ENCODE measurements at places on chromosomes 1 and 21.

GRCh38 chr1:84121360-84121759, 22.7 kb upstream of the PRKACB start:
- no peak for DNase-seq

DNA sequence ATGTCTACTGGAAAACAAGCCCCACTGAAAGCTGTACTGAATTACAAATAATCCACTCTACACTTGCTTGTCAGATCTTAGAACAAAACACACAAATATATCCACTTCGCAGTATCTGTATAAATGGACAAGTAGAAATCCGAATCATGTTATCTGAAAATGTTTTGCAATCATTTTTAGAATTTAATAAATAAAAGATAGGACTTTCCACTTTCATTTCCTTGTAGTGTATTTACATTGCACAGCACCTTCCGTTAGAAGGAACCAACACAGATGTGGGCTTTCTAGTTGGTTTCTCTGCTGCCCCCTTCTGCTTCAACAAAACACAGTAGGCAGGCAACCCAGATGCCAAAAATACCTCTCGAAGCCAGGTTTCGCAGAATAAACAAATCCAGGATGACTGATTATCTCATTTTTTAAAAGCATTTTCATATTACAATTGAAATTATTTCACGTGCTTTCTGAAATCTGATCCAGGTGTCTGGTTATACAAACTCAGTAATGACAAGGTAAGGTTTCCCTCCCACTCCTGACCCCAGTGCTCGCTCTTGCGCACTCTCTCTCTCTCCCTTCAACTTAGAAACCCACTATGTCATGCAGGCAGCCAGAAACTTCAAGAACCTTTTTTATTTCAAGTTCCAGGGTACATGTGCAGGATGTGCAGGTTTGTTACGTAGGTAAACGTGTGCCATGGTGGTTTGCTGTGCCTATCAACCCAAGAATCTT, 389.9 kb downstream of the SMYD3 start:
- DNase-seq, result peak; percentile 6

DNA sequence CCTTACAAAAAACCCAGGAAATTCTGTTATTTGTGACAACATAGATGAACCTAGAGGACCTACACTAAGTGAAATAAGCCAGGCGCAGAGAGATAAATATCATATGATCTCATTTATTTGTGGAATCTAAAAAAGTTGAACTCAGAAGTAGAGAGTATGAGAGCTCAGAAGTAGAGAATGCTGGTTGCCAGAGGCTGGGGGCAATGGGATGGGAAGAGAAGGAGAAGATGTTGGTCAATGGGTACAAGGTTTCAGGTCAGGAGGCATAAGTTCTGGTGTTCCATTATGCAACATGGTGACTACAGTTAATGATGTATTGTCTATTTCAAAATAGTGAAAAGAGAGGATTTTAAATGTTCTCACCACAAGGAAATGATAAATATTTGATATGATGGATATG, 259.1 kb upstream of the POU3F1 start:
- DNase-seq, result no peak

DNA sequence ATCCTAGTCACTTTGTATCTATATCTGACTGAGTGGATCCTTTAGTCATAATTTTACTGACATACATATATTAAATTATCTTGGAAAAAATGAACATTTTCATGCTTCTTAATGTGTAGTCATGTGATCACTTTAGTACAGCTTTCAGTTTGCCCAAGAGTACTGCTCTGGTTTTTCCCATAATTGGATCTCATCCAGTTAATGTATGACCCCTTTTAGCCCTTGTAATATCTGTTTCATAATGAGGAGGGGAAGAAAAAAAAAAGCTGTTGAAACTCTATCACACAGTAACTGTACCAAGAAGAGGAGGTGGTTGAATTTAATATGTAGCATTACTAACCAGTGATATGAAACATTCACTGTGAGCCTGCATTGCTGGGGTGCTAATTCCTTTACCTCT, 328.7 kb downstream of the PTPRC start:
- no peak for DNase-seq

GRCh38 chr1:226365831-226366231, 42.1 kb downstream of the PARP1 start:
- no peak for DNase-seq

GRCh38 chr1:35603941-35604340, 30.8 kb downstream of the TFAP2E start:
- DNase-seq, result no peak

- no peak for DNase-seq
Measured at GRCh38 chr1:166307261-166308188, 140.7 kb upstream of the FAM78B start.

DNA sequence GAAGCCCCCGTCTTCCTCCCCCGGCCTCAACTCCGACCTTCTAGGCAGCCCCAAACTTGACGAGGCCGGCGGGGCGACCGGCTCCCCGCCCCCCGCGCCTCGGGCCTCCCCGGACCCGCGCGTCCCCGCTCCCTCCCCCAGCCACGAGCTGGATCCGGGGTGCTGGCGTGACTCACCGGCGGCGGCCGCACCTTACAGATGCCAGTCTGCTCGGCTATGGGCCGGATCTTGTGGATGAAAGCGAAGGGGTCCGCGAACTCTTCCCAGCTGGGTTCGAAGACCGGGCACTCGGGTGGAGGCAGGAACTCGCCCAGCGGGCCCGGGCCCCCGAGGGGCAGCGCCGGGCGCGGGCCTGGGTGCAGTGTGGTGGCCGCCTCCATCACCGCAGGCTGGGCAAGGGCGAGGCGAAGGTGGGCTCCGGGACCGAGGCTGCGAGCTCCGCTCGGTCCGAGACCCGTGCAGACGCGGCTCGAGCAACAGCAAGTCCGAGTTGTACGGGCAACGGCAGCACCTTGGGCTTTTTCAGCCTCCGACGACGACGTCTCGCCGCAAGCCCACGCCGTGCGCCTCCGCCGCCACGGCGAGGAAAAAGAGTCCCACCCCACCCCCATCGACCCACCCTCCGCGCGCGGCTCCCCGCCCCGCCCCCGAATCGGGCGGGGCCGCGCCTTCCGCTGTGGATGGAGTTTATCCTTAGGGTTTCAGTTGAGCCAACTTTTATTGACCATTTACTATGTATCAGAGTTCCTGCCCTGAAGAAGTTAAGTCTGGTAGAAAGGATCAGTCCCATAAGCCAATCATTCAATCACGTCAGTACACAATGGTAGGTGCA, at the start of gene KDM5B:
Gene KDM5B, minus strand, starts transcription at position 496 of the 832 bp plus-strand sequence. Its CDS starts 116 bp downstream, at position 380.
- peak; percentile 57 for DNase-seq

DNA sequence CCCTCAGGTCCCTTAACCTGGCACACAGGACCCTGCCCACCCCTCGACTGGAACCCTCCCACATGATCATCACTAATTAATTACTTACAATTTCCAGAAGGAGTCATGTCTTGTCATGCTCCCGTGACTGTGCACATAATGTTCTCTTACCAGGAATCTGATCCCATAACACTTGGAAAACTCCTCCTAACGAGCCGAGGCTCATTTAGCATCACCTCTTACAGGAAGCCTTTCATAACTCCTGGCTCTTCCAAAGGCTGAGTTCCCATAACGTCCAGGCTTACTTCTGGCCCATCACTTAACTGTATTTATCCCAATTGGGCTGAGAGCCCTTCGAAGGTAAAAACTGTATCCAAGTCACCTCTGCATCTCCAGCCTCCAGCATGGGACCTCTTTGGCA, 147.9 kb upstream of the JUN start:
- no peak for DNase-seq

- no peak for DNase-seq
Measured at GRCh38 chr1:195141294-195141693, 1466.9 kb downstream of the KCNT2 start.

GRCh38 chr1:78549891-78550290, 59.1 kb downstream of the PTGFR start:
- no peak for DNase-seq

DNA sequence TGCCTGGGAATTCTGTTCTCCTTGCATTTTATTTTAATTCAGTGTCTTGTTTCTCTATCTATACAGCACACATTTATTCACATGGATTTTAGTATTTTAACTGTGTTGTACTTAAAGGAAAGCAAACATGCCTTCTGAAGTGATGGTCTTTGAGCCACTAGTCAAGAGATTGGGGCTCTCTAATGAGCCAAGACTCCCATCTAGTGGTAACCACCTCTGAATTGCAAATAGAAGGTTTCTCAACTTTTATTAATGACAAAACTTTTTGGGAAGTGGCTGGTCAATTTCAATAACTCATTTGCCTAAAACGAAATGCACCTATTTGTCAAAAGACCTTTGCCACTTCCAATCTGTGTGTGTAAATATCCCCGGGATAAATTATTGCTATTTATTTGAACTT, 199.6 kb downstream of the LTN1 start:
- no peak for DNase-seq

- DNase-seq, result no peak
Measured at GRCh38 chr1:26094677-26095383, 16.8 kb upstream of the PDIK1L start.

DNA sequence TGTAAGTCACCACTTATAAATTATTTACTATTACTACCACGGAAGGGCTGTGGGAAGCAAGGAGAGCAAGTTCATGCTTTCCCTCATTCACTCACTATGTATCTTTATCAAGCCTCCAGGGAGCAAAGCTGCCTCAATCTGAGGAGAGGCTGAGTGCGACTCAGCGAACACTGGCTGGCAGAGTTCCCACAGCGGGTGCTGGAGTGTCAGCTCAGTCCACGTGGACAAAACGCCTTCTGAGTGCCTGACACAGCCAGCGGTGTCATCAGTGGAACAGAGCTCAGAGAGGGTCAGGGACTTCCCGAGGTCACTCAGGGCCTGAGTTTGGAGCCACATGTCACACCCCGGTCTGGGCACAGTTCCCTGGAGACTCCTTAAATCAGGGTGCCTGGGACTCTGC, 16.9 kb downstream of the MATN1 start:
- no peak for DNase-seq

- DNase-seq, result peak; percentile 73
Measured at GRCh38 chr1:111592389-111593361, 26.9 kb upstream of the RAP1A start.

DNA sequence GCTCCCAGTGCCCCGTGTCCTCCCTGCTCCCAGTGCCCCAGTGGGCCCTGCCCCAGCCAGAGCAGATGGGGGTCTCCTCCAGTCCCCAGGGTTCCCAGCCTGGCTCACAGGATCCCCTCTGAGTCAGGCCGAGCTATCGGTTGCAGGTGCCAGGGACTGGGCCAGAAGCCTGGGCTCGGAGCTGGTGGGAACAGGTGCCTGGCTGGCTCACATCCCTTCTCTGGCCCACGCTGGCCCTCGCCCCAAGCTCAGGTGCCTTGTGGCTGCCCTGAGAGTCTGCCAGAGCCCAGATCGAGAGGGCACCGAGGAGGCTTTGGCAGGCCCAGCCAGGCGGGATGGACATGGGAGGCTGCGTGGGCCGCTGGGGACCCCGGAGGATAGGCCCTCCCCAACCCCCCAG, 18.9 kb downstream of the PLCH2 start:
- DNase-seq, result no peak

DNA sequence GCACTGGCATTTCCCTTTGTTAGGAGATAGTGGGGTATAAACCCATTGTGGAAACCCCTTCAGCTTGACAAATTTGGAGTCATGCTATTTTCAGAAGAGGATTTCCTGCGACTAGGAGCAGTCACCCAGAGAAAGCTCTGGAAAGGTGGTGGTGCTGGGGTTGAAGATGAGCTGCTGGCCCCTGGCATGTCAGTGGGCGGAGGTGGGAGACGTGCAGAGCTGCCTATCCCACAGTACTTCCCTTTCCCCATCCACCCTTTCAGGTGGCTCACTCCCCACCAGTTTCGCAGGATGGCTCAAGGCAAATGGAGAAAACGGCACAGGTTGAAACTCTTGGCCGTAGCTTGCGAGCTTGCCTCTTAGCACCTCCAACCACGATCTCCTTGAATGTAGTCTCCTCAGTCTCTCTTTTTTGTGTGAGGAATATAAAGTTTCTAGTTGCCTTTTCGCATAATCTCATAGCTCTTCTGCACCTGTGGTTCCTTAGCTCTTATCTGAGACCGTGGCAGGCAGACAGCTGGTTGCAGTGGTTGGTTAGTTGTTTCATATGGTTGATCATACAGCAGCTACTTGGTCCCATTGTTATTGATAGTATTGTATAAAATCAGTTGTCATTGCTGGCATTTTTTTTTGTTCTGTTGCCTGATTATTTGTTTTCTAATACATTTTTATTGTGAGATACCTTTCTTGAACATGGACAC, 48.2 kb downstream of the ADARB1 start:
- DNase-seq, result no peak

GRCh38 chr1:84912726-84913554, 19.9 kb upstream of the LPAR3 start:
- DNase-seq, result no peak

DNA sequence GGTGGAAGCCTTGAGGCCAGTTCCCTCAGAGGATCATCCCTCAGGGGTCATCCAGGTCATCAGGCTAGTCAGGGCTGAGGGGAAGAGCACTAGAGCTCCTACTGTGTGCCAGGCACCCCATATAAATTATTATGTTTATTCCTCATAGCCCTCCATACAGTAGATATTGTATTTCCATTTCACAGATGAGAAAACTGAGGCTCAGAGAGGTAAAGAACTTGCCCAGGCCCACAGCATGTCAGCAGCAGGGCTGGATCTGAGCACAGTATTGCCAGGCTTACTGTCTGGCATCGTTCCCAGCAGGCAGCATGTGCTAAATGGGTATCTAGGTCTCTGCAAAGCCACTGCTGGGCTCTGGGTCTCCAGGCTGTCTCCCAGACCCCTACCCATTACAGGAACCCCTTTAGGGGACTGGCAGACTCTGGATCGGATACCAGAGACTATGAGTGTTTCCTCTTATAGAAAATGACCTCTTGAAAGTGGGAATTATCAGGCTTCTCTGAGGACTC, 153.3 kb downstream of the PTPRU start:
- no peak for DNase-seq

DNA sequence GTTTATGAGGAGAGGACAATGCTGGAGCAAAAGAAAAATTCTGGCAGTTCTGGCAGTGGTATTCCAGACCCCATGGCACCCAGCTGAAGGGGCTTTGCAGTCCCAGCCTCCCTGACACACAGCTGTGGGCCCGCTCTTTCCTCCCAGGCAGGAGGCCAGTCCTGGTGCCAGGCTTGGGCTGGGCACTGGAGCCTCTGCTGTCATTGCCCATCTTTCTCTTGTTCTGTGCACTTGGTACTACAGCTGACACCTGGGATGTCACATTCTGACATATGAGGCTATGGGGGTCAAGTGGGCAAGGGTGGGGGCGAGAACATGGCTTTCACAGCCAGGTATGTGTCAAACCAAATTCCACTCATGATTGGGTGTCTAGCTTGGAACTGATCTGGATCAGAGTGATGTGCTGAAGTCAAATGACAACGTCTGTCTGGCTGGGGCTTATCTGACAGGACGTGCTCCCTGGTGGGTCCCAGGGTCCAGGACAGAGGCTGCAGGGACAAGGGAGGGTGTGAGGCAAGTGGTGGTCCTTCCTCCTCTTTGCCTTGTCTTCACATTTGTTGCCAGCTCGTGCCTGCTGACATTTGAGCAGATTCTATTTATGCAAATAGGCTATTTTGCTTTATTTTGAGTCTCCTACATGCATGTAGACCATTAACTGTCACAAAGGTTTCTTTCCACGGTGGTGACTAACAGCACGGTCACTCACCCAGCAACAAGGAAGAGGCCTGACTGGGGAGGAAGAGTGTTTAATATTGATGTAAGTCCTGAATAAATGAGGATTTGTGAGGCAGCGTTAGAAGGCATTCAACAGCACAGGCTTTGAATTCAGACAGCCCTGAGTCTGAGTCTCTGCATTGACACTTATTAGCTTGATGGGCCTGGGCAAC, 336.3 kb downstream of the PBX1 start:
- DNase-seq, result no peak
